Smooth muscle cell of the brain vasculature (primary cell): ENCODE measurements at places on chromosomes 6 and 20.

DNA sequence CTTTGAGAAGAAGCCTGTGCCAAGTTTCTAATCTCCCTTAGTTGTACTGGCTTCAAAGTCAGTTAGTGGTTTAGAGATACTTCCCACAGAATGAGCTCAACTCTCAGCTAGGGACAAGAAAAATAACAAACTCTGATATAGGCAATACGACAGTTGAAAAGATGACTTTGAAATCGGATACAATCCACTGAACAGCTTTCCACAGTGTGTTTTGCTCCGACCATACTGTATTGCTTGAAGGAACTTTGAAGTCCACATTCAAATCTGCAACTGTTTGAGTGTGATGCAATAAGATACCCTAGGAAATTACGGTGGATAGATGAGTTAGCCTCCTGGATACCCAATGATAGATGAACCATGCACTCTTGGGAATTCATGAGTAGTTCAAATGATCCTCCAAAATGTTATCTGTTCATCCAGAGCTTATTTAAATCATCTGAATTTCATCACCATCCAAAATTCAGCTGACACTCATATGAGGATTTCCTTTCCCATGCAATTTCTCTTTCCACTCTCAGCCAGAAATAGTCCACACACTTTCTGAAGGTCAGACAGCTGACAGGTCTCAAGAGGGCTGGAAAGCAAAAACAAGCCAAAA, 443.8 kb downstream of the HAO1 start:
- peak; percentile 69 for DNase-seq

DNA sequence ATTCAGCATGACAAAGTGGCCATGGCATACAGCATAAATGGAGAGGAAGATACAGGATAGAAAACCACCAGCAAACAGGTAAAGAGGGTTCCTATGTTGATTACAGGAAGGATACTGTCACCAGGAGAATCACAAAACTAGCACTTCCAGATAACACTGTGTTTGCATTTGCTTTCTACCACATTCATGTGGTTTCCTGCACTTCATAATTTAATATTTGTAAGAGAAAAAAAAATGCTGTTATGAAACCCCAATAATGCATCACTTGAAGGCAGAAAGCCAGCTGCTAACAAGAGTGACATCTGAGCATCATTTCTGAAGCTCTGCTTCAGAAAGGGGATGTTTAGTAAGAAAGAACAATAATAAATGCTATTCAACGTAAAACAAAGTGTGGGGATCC, 106.6 kb downstream of the ATXN1 start:
- no peak for DNase-seq

- no peak for DNase-seq
Observed at GRCh38 chr6:24476631-24477030, 12.7 kb downstream of the GPLD1 start.

DNA sequence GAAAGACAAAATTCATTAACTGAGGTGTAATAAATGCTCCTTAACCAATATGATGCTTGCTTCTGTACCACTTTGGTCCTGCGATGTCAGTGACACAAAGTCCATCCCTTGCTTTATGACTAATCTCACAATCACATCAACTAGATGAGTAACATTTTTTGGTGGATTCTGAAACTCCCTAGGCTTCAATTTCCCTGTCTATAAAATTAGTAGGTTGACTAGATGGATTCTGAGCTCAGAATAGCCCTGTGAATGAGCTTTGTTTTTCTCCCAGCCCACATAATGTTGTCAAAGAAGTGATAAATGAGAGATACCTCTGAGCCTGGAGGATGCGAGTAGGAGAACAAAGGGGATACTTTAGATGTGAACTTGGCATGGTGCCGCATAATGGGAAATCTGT, 9.1 kb downstream of the TXLNB start:
- no peak for DNase-seq
